Forelimb muscle (tissue), 1 donor: ENCODE measurements at places on chromosomes 3 and 15. TPM values are rescaled to one million over a fixed set of nuclear protein-coding genes. Genes with fewer than 3 reads are reported as not detected.

DNA sequence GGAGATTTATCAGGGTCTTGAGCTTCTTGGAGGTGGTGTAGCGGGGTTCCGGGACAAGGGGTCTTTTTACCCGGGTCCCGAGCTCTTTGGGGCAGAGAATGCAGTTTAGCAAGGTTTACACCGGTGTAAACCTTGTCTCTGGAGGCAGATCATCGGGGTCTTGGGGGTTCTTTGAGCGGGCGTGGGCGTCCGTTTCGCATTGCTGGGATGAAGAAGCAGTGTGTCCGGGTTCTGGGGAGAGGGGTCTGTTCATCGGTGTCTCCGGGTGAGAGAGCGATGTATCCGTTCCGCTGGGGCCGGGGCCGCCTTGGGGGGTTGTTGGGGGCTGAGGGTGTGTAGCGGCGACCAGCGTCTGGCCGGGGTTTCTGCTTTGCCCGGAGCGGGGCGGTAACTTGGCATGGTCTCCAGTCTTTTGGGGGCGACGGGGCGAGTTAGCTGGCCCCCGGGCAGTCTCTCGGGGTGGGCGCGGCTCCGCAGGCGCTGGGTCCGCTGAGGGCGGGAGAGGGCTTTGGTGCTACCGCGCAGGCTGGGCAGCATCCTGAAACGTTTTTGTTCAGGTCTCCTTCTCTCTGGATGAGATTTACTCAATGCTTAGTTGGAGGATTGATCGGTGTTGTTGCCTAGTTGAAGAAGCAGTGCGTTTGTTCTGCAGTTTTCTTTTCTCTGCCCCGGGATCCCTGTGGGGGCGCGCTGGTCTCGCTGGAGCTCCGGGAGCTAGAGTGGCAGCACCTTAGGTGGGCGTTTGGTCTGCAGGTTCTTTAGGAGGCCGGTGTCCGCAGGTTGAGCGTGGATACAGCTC, 843 bp downstream of the GLCE start:
- no peak for DNase-seq

The RTP1 gene
- polyA plus RNA-seq: not detected

GRCh38 chr15:42313463-42313862, 40.2 kb upstream of the TMEM87A start:
- DNase-seq: no peak

The ISY1 gene
- 34.5 TPM for polyA plus RNA-seq

- no peak for DNase-seq
Measured at GRCh38 chr3:62103531-62103930, 269.8 kb downstream of the FEZF2 start.

The SCN5A gene
- polyA plus RNA-seq: 5.9 TPM

The CHMP2B gene
- 23.4 TPM for polyA plus RNA-seq

The SCAANT1 gene
- 1.0 TPM for polyA plus RNA-seq

DNA sequence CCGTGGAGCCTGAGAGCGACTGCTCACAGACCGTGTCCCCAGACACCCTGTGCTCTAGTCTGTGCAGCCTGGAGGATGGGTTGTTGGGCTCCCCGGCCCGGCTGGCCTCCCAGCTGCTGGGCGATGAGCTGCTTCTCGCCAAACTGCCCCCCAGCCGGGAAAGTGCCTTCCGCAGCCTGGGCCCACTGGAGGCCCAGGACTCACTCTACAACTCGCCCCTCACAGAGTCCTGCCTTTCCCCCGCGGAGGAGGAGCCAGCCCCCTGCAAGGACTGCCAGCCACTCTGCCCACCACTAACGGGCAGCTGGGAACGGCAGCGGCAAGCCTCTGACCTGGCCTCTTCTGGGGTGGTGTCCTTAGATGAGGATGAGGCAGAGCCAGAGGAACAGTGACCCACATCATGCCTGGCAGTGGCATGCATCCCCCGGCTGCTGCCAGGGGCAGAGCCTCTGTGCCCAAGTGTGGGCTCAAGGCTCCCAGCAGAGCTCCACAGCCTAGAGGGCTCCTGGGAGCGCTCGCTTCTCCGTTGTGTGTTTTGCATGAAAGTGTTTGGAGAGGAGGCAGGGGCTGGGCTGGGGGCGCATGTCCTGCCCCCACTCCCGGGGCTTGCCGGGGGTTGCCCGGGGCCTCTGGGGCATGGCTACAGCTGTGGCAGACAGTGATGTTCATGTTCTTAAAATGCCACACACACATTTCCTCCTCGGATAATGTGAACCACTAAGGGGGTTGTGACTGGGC, 7.3 kb downstream of the FAM131A start:
- DNase-seq: no peak

- no peak for DNase-seq
Measured at GRCh38 chr3:115401298-115401697, 222.0 kb upstream of the GAP43 start.

- DNase-seq: no peak
Measured at GRCh38 chr15:89964232-89964954, 36.7 kb upstream of the ZNF710 start.

The CLEC3B gene
- 94.4 TPM for polyA plus RNA-seq

The CFAP20DC gene
- 1.6 TPM for polyA plus RNA-seq

DNA sequence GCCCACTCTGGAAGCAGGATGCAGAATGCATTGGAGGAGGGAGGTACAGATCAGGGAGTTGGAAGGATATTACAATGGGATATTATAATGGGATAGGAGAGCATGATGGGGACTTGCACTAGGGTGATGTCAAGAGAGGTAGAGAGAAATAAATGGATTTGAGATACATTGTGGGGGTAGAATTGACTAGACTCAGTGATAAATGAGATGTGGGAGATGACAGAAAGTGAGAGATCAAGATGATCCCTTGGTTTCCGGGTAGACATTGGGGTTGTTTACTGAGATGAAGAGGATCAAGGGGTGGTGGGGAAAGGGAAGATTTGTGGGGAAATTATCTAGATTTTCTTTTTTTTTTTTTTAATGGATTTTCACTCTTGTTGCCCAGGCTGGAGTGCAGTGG, 42.7 kb downstream of the BFSP2 start:
- no peak for DNase-seq

GRCh38 chr3:87173071-87173470, 54.0 kb upstream of the CHMP2B start:
- DNase-seq: no peak

- DNase-seq: no peak
Measured at GRCh38 chr3:71579326-71579934, 4.1 kb downstream of the FOXP1 start.

The ZNF197 gene
- polyA plus RNA-seq: 16.6 TPM

The KCNMB3 gene
- 4.7 TPM for polyA plus RNA-seq

- no peak for DNase-seq
Measured at GRCh38 chr3:151410891-151411559, 26.5 kb upstream of the P2RY12 start.

The ZPLD1 gene
- not detected for polyA plus RNA-seq

DNA sequence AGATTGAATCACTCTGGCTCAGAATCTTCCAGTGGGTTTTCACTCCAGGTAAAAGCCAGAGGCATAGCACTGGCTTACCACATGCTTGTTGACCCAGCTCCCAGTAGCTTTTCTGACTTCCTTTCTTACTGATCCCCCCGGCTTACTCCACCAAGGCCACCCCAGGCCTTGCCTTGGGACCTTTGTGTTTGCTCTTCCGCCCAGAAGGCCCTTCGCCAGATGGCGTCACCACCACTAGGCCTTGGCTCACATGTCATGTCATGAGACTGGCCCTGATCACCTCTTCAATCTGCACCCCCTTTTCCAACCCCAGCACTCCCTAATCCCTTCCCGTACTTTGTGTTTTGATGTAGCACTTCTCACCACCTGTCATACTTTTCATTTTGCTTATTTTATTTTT, 98.5 kb upstream of the UMPS start:
- no peak for DNase-seq

DNA sequence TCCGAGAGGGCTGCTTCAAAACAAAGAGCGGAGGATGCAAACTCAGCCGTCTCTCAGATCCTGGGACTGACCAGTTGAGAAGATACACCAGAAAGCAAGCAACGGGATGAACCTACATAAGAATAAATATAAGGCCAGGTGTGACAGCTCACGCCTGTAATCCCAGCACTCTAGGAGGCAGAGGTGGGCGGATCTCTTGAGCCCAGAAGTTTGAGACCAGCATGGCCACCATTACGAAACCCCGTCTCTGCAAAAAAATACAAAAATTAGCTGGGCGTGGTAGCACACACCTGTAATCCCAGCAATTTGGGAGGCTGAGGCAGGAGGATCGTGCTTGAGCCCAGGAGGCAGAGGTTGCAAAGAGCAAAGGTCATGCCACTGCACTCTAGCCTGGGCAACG, 31.7 kb downstream of the RBPMS2 start:
- no peak for DNase-seq

DNA sequence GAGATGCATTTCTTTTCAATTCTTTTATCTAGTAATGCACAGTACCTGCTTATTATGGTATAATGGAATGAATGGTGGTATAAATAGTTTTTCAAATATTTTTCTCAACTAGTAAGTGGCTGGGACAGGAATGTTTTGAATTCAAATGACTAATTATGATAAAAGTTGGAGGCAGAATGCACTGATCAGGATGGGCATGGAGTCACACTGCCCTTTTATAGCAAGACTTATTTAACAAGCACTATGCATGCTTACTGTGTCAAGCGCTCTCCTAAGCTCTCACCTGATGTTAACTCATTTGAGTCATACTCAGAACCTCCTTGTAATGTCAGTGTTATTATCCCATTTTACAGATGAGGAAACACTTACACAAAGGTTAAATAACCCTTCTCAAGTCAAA, 221.8 kb downstream of the FEZF2 start:
- no peak for DNase-seq

DNA sequence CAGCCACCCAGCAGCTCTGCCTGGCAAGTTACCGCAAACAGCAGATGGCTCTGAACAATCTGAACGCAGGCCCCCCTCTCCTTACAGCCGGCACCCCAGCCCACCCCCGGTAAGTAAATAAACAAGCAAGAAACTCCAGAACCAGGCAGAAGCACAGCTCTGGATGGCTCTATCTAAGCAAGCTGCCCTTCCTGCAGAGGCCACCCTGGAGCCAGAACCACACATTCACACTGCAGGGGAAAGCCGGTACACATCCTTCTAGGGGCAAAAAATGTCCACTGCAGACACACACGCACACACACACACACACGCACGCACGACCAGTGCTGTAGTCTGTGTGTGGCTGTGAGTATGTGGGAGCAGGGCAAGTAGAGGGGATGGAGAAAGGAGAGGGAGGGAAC, 63.9 kb downstream of the ADCY5 start:
- no peak for DNase-seq

- DNase-seq: no peak
Measured at GRCh38 chr3:138443091-138443490, 8.7 kb downstream of the ESYT3 start.

The TRIP4 gene
- polyA plus RNA-seq: 24.3 TPM

GRCh38 chr3:5330152-5330810, 142.8 kb downstream of the EDEM1 start:
- no peak for DNase-seq
